ENCODE measurements at places on chromosomes 7 and 10.

DNA sequence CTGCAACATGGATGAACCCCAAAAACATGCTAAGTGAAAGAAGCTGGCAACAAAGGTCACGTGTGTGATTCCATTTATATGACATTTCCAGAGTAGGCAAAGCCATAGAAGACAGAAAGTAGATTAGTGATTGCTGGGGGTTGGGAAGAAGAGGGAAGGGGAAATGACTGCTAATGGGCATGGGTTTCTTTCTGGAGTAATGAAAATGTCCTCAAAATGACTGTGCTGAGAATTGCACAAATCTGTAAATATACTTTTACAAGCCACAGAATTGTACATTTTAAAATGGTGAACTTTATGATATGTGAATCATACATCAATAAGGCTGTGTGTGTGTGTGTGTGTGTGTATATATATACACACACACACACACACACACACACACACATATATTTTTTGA, 15.8 kb downstream of the MMS19 start:
- no peak for DNase-seq

DNA sequence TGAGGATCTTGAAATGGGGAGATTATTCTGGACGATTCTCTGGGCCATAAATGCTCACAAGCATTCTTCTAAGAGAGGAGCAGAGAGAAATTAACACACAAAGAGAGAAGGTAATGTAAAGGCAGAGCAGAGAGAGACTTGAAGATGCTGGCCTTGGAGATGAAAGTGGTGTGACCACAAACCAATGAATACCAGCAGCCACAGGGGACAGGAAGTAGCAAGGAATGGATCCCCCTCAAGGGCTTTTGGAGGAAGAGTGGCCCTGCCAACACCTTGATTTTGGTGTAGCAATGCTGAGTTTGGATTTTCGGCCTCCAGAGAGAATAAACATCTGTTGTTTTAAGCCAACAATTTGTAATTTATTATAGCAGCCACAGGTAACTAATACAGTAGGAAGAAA, 1155.6 kb downstream of the TYW1 start:
- DNase-seq = no peak

DNA sequence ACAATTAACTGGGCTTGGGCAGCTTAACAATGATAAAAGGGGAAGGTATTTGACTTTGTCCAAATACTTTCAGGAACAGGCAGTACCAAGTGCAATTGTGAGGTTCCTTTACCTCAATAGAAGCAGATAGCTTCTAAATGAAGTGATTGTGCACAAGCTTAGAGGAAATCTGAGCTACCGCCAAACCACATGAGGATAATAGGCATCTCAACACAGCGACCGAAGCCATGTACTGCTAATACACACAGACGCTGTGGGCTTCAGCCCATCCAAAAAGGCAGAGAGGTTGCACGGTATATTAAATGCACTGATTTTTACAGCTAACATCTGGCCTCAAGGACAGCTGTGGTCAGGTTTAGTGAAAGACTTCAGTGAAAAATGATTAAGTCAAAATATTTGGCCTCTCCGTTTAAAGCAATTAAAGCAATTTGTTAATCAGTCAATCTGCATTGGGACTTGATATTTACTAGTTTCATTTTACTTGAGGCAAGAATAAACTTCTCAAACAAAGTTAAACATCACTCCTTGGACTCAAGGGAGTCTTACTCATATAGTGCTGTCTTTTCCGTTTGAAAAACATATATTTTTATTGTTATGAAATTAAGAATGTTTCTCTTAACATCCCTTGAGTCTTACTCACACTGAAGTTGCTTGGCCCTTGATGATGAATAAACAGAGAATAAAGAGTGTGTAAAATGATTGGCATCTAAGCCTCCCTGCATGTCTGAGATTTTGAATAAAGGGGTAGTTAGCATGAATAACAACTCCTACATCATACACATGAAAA, 306.3 kb downstream of the C7orf25 start:
- DNase-seq = no peak

- no peak for DNase-seq
Measured at GRCh38 chr10:59770689-59771088, 17.4 kb upstream of the MRLN start.

GRCh38 chr10:62054408-62054807, 152.9 kb downstream of the ARID5B start:
- no peak for DNase-seq

- DNase-seq = no peak
Measured at GRCh38 chr10:78718032-78718572, 350.7 kb upstream of the ZMIZ1 start.

DNA sequence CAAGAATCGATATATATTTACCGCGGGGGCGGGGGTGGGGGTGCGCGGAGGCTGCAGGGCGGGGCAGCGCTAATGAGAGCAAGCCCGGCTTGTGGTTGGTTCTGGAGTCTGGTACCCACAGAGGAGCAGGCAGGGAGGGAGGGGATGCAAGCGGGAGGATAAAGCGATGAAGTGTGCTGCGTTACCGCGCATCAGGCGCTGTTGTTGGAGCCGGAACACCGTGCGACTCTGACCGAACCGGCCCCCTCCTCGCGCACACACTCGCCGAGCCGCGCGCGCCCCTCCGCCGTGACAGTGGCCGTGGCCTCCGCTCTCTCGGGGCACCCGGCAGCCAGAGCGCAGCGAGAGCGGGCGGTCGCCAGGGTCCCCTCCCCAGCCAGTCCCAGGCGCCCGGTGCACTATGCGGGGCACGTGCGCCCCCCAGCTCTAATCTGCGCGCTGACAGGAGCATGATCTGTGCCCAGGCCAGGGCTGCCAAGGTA, at the start of gene HECW1:
Gene HECW1 (plus strand): TSS at position 189 of the 482 bp plus-strand sequence. CDS start 131,259 bp downstream, outside the sequence.
- no peak for DNase-seq

DNA sequence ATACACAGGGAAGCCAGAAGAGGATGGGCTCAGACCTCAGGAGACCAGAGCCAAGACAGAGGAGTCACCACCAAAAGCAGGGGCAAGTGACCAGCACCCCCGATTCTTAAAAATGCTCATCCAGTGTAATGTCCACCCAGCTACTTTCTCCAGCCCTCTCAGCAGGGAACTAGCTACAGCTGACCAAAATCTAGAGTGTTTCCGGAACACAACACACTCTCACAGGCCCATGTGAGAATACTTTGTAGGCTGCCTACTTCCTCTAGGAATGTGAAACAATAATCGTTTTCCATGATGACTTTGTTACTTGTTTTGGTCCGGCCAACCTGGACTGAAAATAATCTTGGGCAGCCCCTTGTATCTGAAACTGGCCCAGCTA, 14.5 kb downstream of the PSAP start:
- DNase-seq = no peak

- DNase-seq = no peak
Measured at GRCh38 chr7:70725448-70725847, 406.5 kb upstream of the GALNT17 start.

GRCh38 chr7:26760501-26760900, 103.9 kb downstream of the SKAP2 start:
- DNase-seq = no peak

DNA sequence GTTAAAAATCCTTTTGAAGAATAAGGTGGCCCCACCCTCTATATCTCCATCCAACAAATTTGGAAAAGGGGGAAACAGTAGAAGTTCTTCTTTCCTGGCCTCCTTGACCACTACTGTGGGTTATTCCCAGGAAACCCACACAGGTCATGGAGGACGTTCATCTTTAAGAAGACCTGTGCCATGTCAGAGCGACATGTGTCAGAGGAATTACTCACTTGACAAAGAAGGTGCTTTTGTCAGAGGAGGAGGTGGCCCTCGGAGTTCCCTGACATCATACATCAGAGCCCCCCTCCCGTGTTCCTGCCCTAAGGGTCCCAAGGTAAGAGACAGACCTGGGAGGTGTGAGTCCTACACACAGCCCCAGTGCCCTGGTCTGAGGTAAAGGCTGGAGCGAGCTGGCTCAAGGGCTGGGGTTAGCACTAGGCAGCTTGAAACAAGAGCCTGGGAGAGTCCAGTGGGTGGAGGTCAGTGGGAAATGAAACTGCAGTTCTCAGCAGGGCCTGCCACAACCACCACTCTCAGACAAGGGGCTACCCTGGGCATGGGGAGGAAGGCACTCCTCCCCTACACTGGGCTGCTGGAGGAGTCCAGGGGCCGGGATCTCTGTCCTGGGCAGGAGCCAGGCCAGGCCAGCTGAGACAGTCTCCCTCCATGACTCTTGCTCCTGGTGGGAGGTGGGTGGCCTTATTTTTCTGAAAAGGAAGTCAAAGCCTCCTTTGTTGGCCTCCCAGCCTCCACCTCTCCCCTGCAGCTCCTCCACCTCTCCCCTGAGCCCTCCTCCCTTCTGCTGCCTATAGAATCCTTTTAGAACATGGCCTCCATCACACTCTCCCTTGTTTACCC, 21.8 kb upstream of the ZMIZ1 start:
- no peak for DNase-seq

DNA sequence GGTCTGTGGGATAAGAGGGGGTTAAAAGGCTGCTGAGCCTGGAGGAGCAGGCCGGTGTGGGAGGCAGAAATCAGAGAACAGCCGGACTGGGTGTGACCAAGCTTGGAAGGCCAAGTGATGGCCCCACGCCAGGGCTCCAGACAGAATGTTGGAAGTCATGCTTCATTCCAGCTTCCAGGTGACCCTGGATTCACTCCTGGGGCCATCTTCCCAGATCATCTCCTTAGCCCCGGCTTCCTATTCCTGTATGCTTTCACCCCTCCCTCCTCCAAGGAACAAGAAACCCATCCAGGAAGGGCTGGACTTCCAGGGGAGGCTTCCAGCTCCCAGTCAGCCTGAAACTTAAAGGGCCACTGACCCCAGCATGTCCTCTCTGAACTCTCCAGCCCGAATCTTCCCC, 1.0 kb downstream of the INMT start:
- DNase-seq = no peak

- no peak for DNase-seq
Measured at GRCh38 chr7:91156316-91157185, 107.7 kb upstream of the FZD1 start.

DNA sequence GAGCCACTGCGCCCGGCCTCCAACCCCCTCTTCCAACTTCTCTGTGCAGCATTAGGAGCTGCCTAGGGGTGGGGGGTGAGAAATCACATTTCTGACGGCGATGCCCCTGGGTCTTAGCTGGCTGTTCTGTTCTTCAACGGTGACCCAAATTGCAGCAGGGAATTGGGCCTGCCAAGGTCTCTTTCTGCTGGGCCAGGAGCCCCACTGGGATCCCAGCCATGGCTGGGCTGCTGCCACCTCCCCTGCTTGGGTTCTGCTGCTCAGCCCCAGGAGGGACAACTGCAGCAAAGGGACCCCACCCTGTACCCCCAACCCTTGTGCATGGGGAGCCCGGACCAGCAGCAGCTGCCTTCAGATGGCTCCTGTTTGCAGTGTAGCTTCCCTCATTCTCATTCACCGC, 43.7 kb upstream of the GNA12 start:
- no peak for DNase-seq

GRCh38 chr10:108582387-108582786, 1340.9 kb downstream of the XPNPEP1 start:
- DNase-seq = no peak

DNA sequence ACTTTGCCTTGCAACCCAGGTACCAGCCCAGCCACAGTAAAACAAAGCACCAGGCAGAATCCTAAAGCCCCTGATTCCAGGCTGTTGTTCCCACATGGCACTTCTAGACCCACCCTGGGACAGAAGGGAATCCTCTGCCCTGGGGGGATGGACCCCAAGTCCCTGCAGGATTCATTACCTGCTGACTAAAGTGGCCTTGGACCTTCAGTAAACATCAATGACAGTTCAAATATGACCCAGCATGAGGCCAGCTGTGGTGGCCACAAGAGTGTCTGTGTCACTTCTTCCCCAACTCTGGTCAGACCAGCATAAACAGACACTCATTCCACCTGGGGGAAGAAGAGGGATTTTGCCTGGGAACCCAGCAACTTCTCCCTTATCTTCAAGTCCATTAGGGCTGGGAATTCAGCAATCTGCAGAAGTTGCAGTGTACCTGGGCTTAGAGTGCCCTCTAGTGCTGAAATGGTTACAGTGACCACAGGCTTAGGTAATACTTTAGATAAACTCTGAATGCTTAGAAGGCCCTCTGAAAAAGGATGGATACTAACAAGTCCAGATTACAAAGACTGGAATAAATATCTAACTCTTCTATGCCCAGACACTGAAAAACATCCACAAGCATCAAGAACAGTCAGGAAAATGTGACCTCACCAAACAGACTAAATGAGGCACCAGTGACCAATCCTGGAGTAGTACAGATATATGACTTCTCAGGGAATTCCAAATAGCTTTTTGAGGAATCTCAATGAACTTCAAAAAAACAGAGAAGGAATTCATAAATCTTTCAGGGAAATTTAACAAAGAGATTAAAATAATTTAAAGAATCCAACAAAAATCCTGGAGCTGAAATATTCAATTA, 108.5 kb upstream of the TMEM168 start:
- DNase-seq = no peak

DNA sequence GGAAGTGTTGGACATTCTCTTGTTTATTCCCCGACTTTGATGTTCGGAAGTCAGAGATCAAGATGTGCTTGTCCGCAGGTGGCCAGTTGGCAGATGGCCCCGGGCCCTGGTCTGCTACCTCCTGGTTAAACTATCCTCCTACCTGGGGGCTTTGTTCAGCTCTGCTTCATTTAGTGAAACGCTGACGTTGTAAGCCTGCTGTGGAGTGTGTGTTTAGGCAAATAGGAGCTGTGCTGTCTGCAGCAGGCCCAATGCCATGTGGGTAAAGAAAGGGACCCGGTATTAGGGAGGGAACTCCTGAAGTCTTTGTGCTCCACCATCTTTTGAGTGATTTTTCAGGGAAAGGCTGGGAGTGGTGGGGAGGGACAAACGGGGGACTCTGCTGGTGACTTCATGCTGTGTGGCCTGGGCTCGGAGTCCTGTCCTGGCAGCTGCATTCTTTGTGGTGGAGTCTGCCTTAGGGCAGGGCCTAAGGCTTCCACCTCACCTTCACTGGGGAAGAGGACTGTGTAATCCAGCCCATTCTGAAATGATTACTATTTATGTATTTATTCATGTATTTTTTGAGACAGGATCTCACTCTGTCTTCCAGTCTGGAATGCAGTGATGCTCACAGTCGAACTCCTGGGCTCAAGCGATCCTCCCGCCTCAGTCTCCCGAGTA, 171.1 kb upstream of the KLF6 start:
- no peak for DNase-seq

DNA sequence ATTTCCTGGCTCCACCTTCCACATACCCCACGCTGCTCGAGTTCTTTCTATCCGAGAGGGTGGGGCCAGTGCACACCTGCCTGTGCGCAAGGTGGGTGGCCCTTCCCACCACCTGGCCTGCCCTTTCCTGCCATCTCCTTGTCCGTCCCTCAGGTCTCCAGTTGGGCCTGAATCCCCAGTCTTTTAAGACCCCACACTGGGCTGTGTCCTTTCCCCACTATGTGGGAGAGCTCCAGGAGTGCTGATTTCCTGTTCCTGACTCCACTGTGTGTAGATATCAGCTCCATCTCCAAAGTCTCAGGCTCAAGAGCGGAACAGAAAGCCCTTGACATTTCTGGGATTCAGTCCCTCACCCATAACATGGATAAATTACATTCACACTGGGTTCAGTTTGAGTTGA, 20.1 kb downstream of the LHPP start:
- DNase-seq = no peak

DNA sequence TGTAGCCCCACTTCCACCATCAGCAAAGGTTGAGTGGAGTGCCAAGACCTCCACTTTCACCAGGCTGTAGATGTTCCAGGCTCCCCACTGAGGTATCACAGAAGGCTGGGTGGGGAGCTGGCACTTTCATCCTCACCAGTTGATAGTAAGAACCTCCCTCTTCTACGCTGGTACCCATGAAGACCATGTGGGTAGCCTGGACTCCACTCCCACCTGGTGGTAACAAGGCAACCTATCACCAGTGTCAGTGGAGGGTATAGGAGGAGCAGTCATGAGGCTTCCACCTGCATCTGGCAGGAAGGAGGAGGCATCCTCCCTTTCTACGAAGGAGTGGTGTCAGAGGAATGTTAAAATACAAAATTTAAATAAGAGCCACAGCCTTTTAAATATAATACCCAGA, 4.4 kb downstream of the SMIM30 start:
- no peak for DNase-seq

All from naive thymus-derived CD4-positive, alpha-beta T cell (primary cell).